ENCODE measurements at places on chromosomes 3 and 15.

GRCh38 chr3:16295298-16295890, 30.4 kb downstream of the OXNAD1 start:
- no peak for DNase-seq

DNA sequence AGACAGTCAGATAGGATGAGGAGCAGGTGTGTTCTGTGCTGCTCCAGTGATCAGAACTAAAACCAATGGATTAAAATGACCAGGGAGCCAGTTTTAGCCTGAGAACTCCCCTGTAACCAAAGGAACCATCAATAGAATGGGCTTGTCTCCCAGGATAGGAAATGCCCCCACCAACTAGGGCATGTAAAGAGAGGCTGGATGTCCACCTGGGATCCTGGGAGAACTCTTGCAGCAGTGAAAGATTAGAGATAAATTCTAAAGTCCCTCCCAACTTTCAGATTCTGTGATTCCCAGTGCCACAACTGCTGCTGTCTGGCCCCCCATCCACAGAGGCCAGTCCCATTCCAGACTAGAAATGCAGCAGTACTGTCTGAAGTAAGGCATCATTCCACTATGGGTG, 33.8 kb downstream of the HDC start:
- no peak for DNase-seq

DNA sequence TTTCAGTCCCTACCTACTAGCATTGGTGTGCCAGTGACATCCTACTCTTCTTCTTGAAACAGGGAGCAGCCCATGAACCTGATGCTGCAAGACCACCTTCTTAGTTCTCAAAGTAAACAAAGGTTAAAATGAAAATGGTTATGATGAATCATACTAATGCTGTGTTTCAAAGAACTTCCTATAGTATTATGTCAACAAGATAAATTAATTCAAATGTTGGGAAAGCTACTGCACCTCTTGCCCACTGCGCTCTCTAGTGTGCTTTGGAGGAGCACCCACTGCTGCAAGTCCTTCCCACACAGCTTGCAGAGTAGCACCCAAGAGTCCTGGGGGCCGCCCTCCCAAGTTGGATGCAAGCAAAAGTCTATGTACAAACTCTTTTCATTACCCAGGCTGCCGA, 81.1 kb downstream of the CD200R1L start:
- DNase-seq = no peak

DNA sequence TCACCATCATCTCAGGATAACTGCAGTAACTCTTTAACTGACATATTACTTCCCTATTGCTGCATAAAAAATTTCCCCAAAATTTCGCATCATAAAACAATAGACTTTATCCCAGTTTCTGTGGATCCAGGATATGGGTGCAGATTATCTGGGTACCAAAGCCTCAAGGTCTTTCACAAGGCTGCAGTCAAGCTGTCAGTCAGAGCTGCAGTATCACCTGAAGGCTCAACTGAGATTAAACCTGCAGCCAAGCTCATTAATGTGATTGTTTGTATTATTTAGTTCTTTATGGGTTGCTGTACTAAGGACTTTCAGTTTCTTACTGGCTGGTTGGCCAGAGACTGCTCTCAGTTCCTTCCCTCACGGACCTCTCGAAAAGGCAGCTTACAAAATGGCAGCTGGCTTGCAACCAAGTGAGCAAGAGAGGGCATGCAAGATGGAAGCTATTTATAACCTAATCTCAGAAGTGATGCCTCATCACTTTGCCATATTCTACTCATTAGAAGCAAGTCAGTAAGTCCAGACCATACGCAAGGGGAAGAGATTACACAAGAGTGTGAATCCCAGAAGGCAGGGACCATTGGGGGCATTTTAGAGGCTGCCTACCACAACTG, 54.9 kb downstream of the DCUN1D1 start:
- no peak for DNase-seq

DNA sequence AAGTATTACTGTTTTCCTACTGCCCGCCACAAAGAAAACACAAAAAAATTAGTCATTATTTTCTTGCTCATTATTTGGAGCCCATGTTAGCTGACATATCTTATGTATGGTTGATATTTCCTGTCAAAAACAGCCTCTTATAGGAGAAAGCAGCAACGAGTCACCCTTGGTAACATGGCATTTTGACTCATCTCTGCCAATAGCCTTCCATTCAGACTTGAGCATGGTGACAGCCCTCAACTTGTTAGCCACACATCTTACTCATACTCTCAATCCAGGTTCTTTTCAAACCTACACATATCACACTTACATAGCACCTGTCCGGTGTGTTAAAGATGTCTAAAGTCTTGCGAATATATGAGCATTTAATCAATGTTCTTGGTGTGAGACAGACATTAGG, 109.4 kb upstream of the SAMMSON start:
- peak; percentile 14 for DNase-seq

Data from H54 (cell line).